CD4-positive, alpha-beta T cell treated with Interleukin-6 at 100 ng/mL for 8 hours (primary cell): ENCODE measurements at places on chromosomes 1 and 21.

DNA sequence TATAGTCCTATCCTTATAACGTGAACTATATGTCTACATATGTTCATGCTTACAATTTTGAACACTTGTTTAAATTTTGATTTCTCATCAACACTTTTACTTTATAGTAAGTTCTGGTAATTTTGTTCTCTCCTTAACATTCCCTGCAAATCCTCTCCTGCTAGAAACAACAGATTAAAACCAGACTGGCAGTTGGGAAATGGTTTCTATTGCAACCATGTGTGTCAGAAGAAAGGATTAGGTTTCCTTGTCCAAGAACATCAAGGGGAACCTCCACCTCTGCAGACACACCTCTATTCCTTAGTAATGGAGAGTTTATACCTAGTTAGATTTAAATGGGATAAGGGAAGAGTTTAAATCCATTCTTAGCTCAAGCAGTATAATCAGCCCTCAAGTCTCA lies 3.3 kb upstream of the WARS2 start:
- no peak for DNase-seq

GRCh38 chr21:41766883-41767605 lies at the start of gene RIPK4:
TSS of gene RIPK4 (minus strand) at chr21:41767052. CDS start at chr21:41767041, 11 bp downstream.
- peak; percentile 33 for DNase-seq

GRCh38 chr1:10877894-10878293 lies 81.4 kb upstream of the CASZ1 start:
- no peak for DNase-seq

DNA sequence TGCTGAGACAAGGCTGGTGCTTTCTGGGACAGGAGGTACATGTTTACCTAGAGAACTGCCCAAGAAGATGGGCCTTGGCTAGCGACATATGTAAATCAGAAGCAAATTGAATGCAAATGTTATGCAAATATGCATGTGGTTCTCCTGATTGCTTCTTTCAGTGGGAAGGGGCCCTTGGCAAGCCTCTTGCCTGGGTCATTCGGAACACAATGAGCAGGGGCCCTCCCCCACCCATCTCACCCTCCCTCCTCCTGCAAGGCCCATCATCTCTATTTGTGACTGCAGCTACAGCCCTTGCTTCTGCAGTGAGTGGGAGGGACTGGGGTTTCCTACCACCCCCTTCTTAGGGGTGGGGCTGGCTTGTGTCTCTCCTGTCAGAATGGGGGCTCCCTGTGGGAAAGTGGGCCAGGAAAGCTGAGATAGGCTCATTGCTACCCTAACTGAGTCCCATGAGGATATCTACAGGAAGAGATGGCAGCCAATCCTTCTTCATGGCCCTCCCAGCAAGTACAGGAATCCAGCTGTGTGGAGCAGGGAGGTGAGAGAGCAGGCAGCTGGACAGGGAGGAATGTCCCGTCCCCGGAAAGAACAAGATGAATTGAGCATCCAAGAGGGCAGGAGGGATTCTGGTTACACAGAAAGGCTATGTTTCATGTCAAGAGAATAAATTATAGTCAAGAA lies 31.0 kb downstream of the FOXD2 start:
- no peak for DNase-seq

GRCh38 chr21:14095056-14095455 lies 115.7 kb downstream of the LIPI start:
- DNase-seq = no peak

DNA sequence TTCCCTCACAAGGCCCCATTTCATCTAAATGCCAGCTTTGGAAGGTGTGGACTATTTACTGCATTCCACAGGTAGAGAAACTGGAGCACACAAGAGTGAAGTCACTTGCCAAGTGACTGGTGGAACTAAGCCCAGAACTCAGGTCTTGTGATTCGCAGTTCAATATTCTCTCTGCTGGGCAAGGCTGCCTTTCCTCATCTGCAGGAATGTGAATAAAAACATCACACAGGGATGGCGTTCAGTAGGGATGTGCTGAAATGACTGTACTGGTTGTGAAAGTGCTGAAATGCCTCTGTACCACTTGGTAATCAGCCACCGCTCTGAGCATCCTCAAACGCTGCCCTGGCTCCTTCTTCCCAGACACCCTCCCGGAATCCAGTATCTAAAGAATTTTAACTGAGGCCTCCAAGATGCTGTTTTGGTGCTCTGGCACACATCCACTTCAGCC lies 145.6 kb downstream of the HIVEP3 start:
- DNase-seq = no peak

DNA sequence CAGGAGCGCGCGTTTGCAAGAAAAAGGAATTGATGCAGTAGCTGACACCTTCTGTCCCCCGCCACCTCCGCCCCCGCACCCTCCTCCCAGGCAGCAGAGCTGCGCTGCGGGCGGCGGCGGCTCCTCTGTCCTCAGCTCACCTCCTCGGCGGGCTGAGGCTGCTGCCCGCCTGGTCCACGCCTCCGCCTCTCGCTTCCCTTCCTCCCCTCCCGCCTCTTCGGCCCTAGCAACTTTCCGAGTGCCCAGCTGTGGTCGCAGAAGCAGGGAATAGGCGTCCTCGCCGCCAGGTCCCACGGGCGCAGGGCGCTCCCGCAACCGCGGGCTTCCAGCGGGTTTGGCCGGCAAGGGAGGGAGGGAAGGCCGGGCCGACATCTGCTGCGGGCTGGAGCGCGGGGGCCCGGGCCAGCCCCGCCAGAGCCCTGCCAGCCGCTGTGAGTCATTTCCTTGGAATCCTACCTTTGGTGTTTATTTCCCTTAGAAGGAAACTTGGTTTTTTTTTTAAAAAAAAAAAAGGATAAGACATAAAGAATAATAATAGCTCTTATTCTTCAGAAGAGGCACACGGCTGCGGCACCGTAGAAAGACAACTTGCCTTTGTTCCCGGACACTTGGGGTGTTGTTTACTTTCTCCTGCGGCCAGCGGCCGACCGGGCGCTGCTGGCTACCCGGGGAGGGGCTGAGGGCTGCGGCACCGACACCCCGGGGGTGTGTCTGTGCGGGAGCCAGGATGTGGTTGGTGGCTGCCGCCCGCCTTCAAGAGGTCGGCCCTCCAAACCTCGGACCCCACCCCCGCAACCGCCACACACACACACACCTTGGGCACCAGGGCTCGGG lies 1.1 kb downstream of the SERTAD4 start:
- no peak for DNase-seq

DNA sequence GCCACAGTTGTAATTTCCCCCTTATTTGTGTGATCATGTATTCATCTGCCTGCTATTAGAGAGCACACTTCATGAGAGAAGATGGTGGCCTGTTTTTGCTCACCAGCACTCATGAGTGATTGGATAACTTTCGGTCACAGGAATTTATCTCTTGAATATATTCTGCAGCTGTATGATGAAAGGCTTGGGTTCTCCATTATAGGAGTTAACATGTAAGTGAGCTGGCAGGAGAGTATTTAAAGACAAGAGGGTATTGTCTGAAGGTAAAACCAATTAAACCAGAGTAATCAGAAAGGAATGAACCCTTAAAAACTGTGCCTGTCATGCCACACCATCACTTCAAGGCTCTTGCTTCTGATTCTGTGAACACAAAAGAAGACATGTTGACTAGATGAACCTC lies 574.9 kb upstream of the CAMK1G start:
- DNase-seq = no peak

DNA sequence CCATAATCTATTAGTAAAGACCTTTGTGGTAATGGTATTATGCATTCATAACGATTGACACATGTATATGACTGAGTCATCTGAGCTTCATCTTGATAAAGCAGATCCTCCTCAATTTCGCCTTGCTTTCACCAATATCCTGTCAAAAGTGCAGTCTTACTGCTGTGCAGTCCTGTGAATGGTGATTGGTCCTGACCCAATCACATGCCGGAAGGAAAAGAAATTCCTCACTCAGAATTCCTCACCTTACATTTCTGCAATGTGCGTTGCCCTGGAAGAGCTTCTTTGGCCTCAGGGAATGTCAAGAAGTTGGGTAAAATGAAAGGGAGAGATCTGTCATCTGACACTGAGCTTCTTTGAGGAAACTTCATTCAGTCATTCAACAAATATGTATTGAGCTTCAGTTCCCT lies 121.0 kb upstream of the TSPAN2 start:
- DNase-seq = no peak

DNA sequence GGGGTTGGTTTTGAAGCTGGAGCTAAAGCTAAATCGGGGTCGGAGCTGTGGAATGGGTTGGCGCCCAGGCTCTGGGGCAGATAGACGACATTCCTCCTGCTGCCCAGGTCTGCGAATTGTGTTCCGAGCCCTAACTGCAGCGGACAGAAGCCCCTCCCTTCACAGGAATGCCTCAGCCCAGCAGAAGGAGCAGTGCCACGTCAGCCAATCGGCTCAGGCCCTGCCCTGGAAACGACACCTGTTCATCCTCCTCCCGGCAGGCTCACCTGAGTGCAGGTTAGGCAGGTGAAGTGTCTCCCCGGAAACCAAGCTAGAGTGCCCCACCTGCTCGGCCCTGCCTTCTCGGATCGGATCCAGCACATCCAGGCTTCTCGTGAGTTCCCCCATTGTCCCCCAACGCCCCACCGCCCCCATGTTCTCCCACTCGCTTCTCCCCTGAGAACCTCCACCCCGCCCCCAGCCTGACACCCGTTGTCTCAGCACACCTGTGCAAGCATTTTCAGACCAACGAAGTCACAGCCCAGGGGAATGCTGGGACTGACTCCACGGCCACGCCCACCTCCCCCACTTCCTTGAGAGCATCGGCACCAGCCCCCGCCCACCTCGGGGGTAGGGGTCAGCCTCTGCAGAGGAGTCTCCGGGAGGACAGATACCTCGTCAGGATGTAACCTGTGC lies 775 bp downstream of the TMEM125 start:
- DNase-seq = no peak

DNA sequence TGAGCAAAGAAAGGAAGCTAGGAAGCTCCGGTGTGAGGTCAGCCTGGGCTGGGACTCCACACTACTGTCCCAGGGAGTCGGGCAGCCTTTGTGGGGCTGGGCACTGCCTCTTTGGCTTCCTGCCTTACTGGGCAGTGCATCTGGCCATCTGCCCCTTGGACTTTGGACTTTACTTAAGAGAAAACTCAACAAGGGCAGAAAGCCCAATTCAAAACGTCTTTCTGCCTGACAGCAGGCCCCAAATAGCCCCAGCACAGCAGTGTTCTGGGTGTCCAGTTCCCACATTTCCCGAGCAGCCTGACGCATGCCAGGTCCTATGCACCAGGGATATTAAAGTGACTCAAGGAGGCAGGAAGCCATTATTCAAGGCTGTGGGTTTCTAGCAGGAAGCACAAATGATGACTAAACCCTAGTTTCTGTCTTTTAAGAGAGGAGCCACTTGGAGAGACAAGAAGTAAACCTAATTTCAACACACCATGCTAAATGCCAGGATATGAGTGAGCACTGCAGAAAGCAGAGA lies 37.9 kb upstream of the EDEM3 start:
- no peak for DNase-seq

GRCh38 chr1:46757956-46758528 lies 39.1 kb upstream of the EFCAB14 start:
- no peak for DNase-seq

GRCh38 chr1:102550729-102551384 lies 554.1 kb upstream of the OLFM3 start:
- no peak for DNase-seq

GRCh38 chr21:45388611-45389296 lies 16.2 kb upstream of the COL18A1 start:
- DNase-seq = no peak
